Activated CD4-positive, alpha-beta T cell treated with anti-CD3 and anti-CD28 coated beads, Interleukin-2, amount 10 ng/mL, durations not matched to agents 7 days and 5 days (primary cell): ENCODE measurements at places on chromosomes 12 and 14.

GRCh38 chr12:6541371-6542165, 7.3 kb downstream of the GAPDH start:
- DNase-seq, result no peak

DNA sequence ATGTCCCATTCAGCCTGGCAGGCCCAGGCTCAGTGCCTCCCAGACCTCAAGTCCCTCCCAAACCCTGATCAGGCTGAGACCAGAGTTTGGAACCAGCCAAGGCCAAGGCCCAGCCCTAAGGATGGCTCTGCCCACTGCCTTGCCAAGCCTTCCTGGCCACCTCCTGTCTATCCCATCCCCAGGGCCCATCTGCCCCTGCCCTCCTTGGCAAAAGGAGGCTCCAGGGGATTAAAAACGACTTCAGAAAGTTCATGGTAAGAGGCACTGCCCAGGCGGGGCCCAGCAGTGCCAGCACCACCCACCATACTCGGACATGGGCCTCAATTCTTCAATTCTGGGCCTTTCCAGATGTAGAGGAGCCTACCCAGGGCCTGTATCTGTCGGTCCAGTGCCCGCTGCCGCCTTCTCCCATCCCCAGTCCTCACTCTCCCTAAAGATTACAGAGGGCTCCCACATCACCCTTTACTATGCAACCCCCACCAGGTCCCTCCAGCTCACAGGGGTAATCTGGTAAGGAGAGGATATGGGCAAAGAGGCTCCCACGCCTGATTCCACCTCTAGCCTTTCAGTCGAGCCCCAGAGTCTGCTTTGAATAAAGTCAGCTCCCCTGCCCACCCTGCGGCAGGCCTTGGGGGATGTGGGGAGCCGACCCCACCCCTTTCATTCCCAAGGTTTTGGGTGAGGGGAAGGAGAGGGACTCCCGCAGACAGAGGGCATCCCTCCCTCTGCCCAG, 932 bp downstream of the ADCY6 start:
- no peak for DNase-seq

- no peak for DNase-seq
Observed at GRCh38 chr12:110575326-110575725, 7.8 kb downstream of the PPTC7 start.

GRCh38 chr12:25320123-25321006, 69.6 kb upstream of the KRAS start:
- DNase-seq, result no peak

GRCh38 chr12:93176165-93176564, 201.6 kb upstream of the NUDT4 start:
- no peak for DNase-seq

GRCh38 chr12:77161944-77162343, 96.6 kb upstream of the E2F7 start:
- DNase-seq, result no peak

DNA sequence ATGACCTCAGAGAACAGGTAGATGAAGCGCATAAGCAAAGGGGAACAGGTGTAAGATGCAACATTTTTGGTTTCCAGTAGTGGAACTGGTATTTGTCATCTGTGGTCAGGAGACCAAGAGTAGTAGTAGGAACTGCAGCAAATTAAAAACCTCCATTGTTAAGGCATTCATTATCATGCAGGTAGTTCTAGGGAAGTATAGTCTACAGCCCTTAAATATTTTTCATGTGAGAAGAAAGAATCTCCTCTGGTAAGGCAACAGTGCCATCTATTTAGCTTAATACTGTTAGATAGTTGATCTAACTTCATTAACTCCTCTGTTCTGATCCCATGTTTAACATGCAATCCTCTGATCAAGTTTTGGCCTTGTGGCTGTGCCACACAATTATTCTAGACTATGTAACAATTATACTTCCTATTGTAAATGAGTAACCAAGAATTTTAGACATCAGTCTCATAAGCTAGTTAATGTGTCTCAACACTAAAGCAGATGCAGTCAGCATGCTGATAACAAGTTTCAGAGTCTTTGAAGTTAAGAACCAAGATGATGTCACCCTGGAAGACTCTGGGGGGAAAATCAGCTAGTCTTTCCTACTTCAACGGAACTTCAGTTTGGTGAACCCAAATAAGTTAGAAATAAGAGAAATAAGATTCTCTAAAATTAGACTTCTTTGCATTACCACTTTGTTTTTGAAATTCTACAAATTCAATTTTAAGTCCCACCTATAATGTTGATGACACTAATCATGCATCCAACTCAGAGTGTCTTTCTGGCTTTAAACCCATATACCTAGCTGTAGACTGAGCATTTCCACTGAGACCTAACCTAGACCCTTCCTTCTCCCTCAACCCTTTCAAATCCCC, 70.9 kb downstream of the STXBP6 start:
- DNase-seq, result no peak

- DNase-seq, result no peak
Observed at GRCh38 chr14:26414103-26414502, 183.7 kb downstream of the NOVA1 start.

DNA sequence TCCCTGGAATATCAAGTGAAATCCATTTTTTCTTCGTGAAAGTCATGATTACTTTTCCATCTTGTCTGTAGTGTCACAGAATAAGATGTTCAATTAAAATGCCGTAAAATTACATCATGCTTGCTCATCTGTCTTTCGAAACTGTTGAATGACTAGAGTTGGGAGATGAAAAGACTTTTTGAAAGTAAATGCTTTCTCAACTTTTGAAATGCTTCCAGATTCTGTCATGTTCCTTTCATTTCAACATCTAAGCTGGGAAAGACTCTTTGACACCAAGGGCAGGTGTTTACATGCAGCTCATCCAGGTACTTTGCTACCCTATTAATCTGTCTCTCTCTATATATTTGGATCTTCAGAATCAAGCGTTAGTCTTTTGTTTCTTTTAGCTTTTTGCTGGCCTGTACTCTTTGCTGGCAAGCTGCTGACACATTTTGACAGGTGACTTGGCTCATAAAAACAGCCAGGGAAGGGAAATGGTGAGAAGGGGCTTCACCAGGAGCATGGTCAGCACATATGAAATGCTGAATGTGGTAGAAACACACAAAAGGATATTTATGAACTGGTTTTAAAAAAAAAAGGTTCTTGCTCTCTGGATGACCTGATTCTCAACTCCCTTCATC, 77.0 kb upstream of the METAP2 start:
- no peak for DNase-seq

DNA sequence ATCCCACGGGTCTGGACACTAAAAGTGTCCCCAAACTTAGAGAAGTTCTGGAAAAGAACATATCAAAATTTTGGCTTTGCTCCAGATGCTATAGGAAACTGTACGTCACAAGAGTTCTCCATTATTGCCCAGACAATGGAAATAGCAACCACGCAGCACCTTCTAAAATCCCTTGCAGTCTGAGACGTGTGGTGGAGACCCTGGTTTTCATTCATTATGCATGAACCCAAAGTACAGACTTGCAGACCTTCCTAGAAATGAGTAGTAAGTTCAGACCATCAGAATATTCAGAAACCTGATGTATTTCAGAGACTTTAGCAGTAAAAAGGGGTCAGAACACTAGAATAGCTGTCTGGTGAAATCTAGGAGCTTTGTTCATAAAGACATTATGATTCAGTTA, 50.0 kb upstream of the BCL2L14 start:
- no peak for DNase-seq

DNA sequence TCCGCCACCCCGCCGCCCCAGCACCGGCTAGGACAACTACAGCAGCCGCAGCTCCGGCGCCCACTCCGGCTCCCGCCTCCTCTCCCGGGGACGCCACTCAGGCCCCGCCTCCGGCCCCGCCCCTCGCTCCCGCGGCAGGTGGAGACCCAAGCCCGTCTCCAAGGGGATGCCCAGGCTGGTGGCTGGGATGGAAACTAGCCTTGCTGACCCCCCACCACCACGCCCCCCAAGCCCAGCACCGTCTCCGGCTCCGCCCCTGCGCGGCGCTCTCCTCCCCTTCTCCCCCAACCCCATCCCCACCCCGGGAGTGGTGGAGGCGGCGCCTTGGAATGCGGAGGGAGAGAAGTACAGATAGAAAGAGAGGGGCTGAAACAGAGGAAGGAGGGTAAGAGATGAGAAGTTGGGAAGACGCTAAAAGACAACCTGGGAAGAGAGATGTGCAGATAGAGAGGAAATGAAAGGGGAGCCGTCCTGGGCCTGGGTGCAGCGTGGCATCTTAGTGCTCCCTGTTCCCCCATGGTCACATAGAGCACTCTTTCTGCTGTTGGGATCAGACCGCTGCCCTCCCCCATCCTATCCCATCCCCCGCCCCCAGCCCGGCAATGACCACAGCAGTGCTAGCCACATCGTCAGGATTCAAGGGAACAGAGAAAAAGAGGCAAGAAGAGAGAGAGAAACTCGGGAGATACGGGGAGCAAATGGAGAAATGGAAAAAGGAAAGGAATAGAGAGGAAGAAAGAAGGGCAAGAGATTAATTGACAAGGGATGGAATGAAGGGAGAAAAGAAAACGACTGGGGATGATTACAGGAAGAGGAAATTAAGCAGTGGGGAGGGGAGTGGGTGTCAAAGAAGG, at the start of gene ITGA7:
Gene ITGA7, minus strand, starts transcription at position 64 of the 854 bp plus-strand sequence. CDS start 222 bp downstream, outside the sequence.
- DNase-seq, result peak; percentile 60

DNA sequence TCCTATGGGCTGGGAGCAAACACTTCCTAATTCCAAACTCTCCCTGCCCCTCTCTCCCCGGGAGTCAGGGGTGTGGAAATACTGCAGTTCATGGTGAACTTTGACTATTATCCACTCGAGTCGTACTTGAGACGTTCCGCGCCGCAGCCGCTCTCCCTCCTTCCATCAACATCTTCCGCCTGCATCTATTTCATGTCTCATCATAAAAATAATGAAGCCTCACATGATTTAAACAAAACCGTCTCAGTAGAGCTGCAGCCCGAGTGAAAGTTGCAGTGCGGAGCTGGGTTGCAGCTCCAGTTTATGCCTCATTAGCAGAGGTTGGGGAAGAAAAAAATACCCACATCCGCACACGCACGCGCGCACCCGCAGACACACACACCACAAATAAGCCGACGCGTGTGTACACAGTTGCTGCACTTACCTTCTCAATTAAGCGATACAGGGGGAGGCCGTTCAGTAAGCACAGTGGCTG, 283 bp downstream of the LMO3 start:
- DNase-seq, result no peak

DNA sequence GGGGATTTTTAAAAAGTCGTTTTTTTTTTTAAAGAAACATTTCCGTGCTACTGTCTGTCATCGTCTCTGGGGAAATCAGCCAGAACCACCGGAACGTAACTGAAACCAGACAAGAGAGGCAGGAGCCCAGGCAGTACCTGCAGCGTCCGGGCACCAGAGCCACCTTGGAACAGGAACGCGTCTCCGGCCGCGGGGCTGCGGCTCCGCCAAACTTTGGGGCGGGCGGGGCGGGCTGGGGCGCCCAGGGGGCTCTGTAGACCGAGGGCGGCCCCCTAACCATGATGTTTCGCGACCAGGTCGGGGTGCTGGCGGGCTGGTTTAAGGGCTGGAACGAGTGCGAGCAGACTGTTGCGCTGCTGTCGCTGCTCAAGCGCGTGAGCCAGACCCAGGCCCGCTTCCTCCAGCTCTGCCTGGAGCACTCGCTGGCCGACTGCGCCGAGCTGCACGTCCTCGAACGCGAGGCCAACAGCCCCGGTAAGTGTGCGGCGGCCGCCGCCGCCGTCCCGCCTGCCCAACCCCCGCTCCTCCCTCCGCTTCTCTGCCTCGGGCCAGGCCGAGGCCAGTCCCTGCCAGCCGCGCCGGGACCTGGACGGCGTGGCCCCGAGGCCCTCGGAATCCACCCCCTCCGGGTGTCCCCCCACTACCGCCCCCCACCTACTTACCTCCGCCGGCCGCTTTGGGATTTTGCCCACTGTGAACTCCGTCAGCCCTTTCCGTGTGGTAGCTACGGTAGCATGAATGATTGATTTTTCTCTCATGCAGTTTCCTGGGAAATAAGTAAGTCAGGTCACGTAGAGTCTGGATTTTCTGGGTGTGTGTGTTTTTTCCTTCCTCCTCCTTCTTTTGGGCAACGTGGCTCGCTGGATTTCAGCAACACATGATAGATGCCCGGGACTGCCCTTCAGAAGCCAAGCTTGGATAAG, 972 bp downstream of the SAMD4A start:
- DNase-seq, result peak; percentile 42

GRCh38 chr14:71665157-71665556, 267.1 kb upstream of the RGS6 start:
- no peak for DNase-seq

DNA sequence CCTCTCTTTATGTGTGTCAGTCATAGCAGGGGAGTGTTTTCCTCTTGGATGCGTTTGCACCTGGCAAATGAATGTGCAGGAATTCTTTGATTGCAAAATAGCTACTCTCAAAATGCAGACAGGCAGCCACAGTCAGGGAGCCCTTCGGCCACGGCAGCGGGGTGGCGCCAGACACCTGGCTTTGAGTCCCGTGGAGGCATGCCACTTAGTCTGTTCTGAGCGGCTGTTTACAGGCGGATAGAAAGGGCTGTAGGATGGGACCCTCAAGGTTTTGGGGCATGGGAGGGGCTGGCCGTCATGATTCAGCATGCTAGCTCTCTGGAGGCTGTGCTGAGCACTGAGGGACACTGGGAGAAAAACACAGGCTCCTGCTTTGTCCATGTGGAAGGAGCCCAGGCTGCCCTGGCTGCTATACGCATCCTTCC, 117.1 kb downstream of the SLC25A47 start:
- peak; percentile 44 for DNase-seq

GRCh38 chr12:51171884-51172514, 936 bp downstream of the TFCP2 start:
- peak; percentile 15 for DNase-seq

- no peak for DNase-seq
Observed at GRCh38 chr14:22472935-22473854, 115.8 kb downstream of the DAD1 start.

- no peak for DNase-seq
Observed at GRCh38 chr12:108078428-108078827, 50.7 kb upstream of the WSCD2 start.

DNA sequence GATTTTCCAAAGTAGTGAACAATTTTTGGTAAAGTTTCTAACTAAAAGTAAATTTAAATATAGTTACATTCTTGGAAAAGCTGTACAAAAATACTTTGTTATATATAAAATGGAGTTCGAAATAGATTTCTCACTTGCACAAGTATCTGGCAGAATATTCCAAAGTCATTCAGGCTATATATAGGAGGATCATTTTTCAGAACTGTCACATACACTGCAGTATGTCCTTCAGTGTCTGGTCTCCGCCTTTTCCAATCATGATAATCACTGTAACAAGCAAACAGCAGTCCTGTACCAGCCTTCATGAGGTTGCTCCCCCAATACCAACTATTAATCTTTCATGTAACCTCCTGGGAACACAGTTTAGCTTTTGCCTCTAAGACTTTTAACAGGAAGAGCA, 18.6 kb downstream of the TBK1 start:
- DNase-seq, result no peak

- no peak for DNase-seq
Observed at GRCh38 chr12:15829949-15830348, 40.8 kb upstream of the EPS8 start.

- peak; percentile 43 for DNase-seq
Observed at GRCh38 chr12:51392556-51393237, 1.5 kb upstream of the GALNT6 start.
